ENCODE measurements at places on chromosomes 1 and 21. TPM values are rescaled to one million over a fixed set of nuclear protein-coding genes. Genes with fewer than 3 reads are reported as not detected.

Gene ST6GALNAC3
- total RNA-seq, result 13.3 TPM

Gene FAM110D
- total RNA-seq, result 5.3 TPM

Gene AJAP1
- total RNA-seq, result 0.56 TPM

Gene IFI16
- total RNA-seq, result 67.7 TPM

Gene FCMR
- total RNA-seq, result 4.5 TPM

Gene DNASE2B
- total RNA-seq, result not detected

Gene CELF3
- not detected for total RNA-seq

Gene C1orf141
- not detected for total RNA-seq

Gene CR1L
- total RNA-seq, result not detected

Gene SLC2A1
- 12.9 TPM for total RNA-seq

Gene LINGO4
- 0.29 TPM for total RNA-seq

Gene AQP10
- not detected for total RNA-seq

Gene SUSD4
- 15.6 TPM for total RNA-seq

Gene LCE1A
- not detected for total RNA-seq

Gene NCF2
- total RNA-seq, result 9.7 TPM

Measured in left cardiac atrium (tissue), 4 donors.